ENCODE measurements at places on chromosomes 1 and 21.

GRCh38 chr1:220983877-220984635, 104.8 kb downstream of the HLX start:
- no peak for DNase-seq

GRCh38 chr21:46572850-46573249, 32.0 kb downstream of the S100B start:
- no peak for DNase-seq

DNA sequence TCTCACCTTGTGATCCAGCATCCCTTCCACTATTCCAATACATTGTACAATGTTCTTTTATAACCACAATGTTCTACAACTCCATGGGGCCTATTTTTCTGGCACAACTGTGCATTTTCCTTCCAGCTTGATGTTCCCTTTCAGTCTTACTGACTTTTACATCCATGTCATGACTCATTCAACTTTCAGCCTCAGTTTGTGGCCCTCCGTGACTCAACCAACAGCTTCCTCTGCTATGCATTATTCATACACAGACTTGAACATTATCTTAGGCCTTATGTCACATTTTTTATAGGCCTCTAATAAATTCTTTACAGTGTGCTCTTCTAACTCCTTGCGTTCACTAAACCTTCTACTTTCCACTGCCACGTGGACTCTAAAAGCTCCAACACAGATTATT, 119.4 kb upstream of the PRMT6 start:
- DNase-seq, result no peak

- no peak for DNase-seq
These were observed 281.8 kb downstream of the VAV3 start for GRCh38 chr1:107683191-107683657.

DNA sequence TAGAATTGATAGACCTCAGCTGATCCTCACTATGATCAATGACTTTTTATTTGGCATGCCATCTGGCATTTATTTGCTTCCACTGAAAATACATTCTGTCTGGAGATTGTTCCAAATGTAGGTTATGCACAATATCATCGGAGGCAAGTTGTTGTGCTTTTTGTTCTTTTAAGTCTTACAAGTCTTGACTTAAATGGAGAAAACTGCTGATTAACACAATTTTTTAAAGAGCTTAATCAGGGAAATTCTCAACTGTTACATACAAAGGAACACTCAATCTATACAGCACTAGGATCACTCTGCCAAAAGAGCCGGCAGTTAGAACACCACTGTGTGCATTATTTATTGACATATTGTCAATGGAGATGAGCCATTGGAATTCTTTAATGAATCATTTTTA, 19.2 kb downstream of the CYYR1 start:
- DNase-seq, result no peak

DNA sequence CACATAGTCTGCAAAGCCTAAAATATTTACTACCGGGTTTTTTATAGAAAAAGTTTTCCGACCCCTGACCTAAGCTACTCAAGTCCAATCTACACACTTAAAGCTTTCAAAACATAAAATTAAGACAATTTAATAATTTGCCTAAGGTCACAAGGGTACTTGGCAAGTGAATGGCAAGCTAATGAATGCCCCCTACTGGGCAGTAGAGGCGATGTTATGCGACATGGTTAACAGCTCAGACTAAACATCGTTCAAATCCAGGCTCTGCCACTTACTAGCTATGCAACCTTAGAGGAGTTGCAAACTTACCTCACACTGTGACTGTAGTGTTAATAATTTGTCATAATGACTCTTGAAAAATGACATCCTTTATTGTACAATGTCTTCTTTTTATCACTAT, 317.2 kb upstream of the NFIA start:
- DNase-seq, result no peak

Measured in anterior cingulate cortex (tissue), 58 donors.